Activated CD4-positive, alpha-beta memory T cell treated with anti-CD3 and anti-CD28 coated beads, Interleukin-2, amount 10 ng/mL, durations not matched to agents 7 days and 5 days (primary cell): ENCODE measurements at places on chromosomes 2 and 18. TPM values are rescaled to one million over a fixed set of nuclear protein-coding genes. Genes with fewer than 3 reads are reported as not detected.

Gene RAB27B
- 5.2 TPM for total RNA-seq

Gene GRHL1
- 2.0 TPM for total RNA-seq

Gene OTX1
- 0.08 TPM for total RNA-seq

Gene VWA3B
- total RNA-seq: not detected

Gene TMEM37
- not detected for total RNA-seq

Gene NEU4
- total RNA-seq: 0.38 TPM
